ENCODE measurements at places on chromosomes 2 and 18.

GRCh38 chr2:29776406-29776805, 145.0 kb downstream of the ALK start:
- no peak for DNase-seq

- DNase-seq = no peak
Measured at GRCh38 chr2:134549104-134549503, 169.7 kb downstream of the TMEM163 start.

DNA sequence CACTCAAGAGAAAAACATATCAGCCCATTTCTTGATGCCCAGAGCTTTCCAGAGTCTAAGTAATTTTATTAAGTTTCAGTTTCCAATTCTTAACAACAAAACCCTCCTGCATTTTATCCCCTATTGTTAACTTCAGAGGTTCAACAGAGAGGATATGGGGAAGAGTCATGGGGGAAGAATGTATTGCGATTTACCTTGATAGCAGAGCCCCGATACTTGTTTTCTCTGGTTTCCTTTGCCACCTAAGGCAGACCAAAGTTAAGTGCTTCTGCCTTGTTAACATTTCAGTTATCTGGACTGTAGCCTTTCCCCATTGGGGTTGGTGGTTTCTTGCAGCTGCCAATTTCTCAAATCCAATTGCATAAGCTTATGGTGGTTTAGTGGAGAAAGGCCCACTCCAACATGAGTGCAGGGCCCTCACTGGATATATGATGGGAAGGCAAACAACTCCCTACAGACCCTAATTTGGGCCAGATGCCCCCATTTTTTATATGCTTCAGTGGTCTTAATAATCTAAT, 82.0 kb upstream of the ITGB6 start:
- DNase-seq = no peak

GRCh38 chr2:196951973-196952372, 25.5 kb upstream of the PGAP1 start:
- no peak for DNase-seq

DNA sequence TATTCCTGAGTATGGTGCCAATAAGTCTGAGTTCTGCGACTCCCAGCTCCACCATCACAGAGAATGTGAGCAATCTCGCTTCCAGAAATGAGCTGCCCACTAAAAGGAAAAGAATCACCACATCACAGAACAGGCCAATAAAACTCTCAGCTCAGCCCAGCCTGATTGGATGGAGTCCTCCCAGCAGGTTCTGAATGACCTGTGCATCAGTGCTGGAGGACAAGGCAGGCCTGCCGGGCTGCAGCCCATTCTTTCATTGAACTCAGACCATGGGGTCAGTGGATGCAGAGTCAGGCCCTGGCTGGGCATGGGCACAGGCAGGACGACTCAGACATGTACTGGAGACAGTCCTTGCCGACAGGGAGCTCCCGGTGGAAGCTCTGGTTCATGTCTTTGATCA, 132.7 kb upstream of the REV1 start:
- no peak for DNase-seq

- DNase-seq = no peak
Measured at GRCh38 chr2:53939656-53940055, 31.1 kb downstream of the PSME4 start.

GRCh38 chr2:119721462-119721861, 38.3 kb upstream of the PTPN4 start:
- DNase-seq = no peak

DNA sequence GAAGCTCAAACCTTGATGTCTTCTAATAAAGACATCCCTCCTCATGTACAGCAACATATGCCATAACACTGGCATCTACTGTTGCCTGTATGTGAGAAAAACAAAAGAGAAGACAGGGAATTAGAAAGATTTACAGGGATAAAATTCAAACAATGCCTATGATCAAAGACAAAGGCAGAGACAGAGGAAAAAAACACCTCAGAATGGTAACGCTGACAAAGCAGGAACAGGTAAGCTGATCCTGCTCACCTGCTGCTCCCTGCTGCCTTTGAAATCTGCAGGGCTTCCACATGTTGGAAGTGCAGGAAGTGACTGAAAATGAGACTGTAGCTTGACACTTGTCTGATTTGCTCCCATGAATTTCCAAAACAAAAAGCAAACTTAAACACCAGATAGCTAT, 90.2 kb upstream of the DNAJC10 start:
- DNase-seq = no peak

DNA sequence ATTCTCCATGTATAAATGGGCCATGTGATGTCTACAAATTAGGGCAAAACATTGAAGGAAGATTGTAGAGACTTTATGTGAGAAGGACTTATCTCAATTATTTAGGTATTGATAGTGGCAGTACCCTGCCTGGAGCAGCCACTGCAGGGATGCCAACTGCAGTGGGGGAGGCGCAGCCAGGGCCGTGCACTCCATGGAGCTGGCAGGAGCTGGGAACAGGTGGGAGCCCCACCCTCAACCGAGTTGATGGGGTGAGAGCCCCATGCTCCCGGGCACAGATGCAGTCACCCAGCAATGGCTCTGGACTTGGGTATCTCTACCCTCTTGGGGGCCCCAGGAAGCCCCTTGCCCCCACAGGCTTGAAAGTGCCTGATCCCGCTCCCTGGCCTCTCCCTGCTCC, 564.3 kb downstream of the SLC4A3 start:
- DNase-seq = no peak

- DNase-seq = no peak
Measured at GRCh38 chr18:59733421-59733820, 36.2 kb upstream of the CCBE1 start.

DNA sequence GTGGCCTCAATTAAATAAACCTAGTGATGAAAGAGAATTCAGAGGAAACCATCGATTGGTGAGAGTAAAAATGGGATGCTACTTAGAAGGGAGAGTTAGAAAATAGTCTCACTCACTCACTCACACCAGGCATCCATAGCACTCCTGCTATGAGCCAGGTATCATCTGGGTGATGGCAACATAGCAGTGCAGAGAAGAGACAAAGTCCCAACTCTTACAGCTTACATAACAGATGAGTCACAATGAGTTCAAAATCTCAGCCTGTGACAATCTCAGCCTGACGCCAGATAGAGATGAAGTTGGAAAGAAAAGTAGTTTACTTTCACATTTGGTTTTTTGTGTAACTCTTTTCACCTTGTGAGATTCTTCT, 55.4 kb upstream of the THOC1 start:
- no peak for DNase-seq

DNA sequence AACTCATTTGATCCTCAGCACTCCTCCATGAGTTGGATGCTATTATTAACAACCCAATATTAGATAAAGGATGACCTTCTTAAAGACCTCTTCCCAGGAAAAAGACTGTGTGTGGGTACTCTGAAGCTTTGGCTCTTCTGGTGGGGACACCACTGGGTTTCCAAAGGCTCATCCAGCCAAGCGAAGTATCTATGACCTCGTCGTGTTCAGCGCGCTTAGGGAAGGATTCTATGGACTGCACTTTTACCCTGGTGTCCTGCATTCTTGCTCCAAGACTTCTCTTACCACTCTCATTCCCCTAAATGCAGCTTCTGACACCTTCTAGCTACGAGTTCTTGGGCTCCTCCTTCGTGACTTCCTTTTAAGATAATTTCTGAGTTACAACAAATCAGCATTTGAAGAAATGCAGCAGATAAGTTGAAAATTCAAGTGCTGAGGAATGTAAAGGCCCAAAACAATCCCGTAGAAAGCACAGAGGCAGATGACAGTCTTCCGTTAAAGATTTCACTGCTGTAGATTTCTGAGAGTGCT, 673 bp upstream of the HNMT start:
- no peak for DNase-seq

DNA sequence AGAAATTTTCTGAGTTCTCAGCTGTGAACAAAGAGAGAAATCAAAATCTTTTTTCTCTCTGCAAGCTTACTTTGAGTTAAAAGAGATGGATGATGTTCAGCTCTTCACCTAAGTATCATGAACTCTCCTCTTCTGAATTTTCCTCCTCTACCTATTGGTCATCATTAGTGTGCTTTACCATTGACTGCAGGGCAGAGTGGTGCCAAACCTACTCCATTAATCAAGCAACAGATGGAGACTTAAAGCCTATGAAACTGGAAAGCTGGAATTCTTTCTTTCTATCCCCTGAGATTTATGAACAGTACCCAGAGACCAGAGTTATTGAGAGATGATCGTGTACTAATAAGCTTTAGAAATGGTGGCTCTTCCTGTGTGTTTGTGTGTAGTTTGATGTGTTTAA, 31.3 kb upstream of the LINC00305 start:
- DNase-seq = no peak

- no peak for DNase-seq
Measured at GRCh38 chr2:182456784-182457183, 29.9 kb upstream of the PDE1A start.

DNA sequence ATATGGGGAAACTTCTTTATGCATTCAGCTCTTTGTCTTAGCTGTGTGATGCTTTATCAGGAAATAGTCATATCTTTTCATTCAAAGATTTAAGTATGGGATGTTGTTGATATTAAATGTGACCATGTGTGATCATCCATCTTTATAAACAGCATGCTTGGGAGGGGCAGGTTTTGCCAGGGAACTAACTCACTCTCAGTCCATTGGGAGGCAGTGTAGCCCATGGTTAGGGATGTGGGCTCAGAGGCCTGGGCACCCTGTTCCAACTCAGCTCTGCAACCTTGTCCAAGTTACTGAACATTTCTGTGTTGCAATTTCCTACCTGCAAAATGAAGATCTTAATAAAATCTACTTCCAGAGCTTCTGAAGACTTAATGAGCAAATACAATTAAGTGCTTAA, 92.0 kb upstream of the BCL2L11 start:
- DNase-seq = no peak

GRCh38 chr2:1477196-1478040, 64.2 kb downstream of the TPO start:
- DNase-seq = no peak

DNA sequence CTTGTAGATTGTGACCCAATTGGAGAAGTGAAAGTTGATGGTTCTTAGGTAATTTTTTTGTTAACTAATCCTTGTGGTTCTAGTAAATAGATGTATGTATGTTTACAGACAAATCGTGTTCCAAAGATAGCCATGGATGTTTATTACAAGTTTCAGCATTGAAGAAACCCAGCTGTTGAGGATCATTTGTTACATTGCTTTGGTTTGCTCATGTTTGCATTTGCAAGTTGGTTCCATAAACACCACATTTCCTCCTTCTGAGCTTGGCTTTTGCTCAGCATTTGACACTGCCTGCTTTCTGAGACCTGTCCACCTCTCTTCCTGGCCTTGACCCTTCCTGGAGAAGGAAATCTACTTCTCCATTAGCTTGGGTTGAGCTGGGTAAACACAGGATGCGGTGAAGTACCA, 1.8 kb upstream of the CCDC68 start:
- no peak for DNase-seq

DNA sequence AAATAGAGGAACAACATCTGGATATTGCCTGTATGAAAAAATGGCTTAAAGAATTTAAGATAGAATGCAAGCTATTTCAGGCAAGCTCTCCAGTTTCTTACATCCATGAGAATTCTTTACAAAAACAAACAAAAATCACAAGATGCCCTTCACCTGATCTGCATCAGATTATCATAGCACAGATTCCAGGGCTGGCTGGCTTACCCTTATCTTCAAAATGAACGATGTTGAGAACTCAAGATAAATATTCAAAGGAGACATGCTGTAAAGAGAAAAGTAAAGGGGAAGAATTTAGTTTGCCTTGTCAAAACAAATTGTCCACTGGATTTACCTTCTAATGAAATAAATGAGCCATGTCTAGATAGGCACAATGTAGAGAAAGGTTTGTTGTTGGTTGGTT, 18.7 kb upstream of the SLC40A1 start:
- no peak for DNase-seq

DNA sequence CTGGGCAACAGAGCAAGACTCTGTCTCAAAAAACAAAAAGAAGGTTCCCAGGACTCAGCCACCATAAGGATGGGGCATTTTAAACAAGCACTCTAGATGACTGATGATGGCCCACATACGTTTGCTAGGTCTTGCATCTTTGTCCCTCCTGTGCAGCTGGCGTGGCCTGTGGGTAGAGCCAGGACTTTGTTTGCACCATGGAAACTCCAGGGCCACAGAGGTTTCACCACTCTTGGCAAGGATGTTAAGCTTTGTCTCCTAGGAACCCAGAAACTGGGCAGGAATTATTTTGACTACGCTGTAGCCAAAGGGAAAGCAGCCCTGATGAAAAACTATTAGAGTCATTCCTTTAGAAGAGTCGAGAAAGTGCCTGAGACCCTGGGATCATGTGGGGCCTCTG, 75.3 kb upstream of the STPG4 start:
- DNase-seq = no peak

DNA sequence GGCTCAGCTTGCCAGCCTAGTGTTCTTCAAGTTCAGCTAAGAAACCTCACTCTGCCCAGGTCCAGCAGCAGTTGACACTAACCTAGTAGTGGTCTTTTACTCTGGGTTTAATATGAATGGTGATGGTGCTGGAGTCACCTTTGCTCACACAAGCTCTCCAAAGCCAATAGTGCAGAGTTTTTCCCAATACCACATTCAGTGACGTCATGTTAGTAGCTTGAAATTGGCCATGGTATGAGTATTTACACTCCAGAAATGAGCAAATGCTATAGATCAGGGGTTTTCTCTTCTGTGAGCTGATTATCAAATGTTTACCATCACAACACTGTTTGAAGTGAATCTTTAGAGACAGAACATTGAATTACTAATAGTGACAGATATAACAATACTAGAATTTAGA, 209.1 kb downstream of the KCNH7 start:
- DNase-seq = no peak

DNA sequence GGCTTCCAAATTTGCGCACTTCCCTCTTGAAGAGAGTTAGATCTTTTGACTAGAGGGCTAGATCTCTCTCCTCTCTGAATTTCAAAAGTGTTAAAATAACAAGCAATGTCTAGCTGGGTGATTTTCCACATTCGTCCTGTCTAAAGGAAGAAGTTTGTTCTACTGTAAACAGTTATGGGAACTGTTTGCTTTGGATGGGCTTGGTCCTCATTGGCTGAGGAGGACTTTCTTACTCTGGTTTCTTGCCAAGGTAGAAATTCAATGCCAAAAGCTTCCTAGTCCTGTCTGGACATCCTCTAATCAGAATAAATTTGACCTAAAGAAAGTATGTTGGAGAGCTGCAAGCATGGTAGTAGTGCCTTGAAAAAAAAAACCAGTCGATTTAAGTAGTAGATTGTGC, 47.4 kb upstream of the RAPH1 start:
- DNase-seq = no peak

DNA sequence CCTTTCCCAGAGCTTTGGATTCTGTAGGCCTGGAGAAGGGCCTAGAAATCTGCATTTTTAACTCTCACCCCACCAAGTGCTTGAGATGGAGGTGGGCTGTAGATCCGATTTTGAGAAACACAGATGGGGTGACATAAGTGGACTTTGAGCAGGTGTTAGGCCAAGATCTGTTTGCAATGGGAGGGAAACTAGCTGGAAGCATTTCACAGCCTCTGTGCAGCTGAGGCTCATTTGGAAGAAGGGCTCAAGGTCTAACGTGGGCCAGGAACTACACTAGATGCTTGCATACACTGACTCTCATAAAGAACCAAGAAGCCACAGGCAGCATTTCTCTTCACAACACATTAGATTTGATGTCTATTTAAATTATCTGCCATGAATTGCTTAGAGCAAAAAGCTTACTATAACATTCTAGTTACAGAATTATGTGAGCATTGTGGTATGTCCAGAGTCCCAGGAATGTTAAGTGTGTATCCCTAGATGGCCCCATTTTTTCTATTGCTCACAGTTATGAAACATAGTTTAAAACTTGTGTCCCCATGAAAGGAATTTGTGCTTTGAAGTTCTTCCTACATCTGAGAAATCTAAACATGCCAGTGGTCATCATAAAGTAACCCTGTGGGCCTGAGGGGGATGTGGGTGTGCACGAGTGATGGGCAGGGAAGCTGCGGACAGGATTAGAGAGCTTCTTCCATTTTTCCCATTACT, 77.2 kb downstream of the CD28 start:
- no peak for DNase-seq

- DNase-seq = no peak
Measured at GRCh38 chr2:113910967-113911678, 21.2 kb downstream of the ACTR3 start.
